ENCODE measurements at places on chromosomes 6 and 20.
A peak's percentile ranks its signal among the peaks of the same experiment; 100 is the strongest.

- no peak for DNase-seq
Measured at GRCh38 chr6:33641144-33641543, 20.0 kb downstream of the ITPR3 start.

- no peak for DNase-seq
Measured at GRCh38 chr20:48889140-48889790, 32.2 kb upstream of the ARFGEF2 start.

DNA sequence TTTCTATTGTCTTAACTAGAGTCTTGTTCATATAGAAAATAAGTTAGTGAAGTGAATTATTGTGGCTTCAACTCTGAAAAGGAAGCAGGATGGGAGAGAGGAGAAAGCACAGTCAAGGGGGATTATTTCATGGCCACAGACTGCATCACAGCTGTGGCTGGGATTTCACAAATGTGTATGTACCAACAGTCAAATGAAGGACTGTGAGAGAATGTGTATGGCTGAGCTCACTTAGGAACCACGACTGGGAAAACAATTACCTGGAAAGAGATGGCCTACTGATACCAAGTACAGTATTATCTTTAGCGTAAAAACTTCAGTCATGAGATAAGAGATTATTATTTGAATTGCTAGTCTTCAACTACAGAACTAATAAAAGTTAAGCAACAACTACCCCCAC lies 54.9 kb downstream of the SESN1 start:
- no peak for DNase-seq

DNA sequence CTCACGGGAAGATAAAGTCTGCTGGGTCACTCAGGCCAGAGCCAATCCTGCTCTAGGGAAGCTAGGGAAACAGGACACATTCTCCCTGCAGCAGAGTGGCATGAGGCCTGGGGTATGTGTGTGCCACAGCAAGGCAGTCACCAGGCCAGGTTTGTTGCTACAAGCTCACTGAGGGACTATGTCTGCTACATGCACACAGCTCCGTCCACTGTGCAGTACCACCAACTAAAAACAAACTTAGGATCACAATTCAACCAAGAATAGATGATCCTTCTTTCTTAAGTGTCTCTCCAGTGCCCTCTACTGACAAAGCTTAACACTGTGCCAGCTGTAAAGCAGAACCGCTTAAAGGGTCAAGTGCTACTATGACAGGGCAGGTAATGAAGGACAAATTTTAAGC lies 192.5 kb downstream of the PTPRK start:
- peak; percentile 65 for DNase-seq

GRCh38 chr6:135179920-135180541 lies 1.1 kb upstream of the MYB start:
- no peak for DNase-seq

- DNase-seq = no peak
Measured at GRCh38 chr6:124512431-124512830, 449.8 kb upstream of the RNF217 start.

Measured in Jurkat, Clone E6-1 (cell line).